Osteoblast (primary cell): ENCODE measurements at places on chromosomes 7 and 10. TPM values are rescaled to one million over a fixed set of nuclear protein-coding genes. Genes with fewer than 3 reads are reported as not detected.

GRCh38 chr7:125572414-125572813 lies 642.8 kb upstream of the POT1 start:
- no peak overlapping the region for H3K27ac ChIP-seq
- H3K4me1 ChIP-seq = no peaks in the 10 kb centered on the region
- H3K27me3 ChIP-seq = no peaks in the 10 kb centered on the region
- H3K4me3 ChIP-seq = no peak overlapping the region
- H3K36me3 ChIP-seq = no peaks in the 10 kb centered on the region

DNA sequence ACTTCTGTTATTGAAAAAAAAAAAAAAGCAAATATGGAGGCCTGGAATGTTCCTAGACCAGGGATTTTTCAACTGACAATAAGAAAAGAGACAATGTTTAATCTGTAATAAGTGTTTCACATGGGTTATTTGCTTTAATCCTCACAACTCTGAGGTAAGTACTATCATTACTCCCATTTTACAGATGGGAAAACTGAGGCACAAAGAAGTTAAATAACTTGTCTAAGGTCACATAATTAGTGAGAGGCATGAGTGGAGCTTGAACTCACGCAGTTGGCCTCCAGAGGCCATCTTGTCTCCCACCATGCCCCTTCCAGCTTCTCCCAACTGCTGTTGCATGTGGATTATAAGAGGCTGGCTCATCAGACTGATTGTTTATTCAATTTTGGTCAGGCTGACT lies 36.6 kb upstream of the CREB5 start:
- H3K36me3 ChIP-seq = no peaks in the 10 kb centered on the region
- H3K4me1 ChIP-seq = no peaks in the 10 kb centered on the region
- no peak overlapping the region for H3K27ac ChIP-seq
- H3K27me3 ChIP-seq = no peaks in the 10 kb centered on the region
- H3K4me3 ChIP-seq = no peak overlapping the region
- DNase-seq = no peak

DNA sequence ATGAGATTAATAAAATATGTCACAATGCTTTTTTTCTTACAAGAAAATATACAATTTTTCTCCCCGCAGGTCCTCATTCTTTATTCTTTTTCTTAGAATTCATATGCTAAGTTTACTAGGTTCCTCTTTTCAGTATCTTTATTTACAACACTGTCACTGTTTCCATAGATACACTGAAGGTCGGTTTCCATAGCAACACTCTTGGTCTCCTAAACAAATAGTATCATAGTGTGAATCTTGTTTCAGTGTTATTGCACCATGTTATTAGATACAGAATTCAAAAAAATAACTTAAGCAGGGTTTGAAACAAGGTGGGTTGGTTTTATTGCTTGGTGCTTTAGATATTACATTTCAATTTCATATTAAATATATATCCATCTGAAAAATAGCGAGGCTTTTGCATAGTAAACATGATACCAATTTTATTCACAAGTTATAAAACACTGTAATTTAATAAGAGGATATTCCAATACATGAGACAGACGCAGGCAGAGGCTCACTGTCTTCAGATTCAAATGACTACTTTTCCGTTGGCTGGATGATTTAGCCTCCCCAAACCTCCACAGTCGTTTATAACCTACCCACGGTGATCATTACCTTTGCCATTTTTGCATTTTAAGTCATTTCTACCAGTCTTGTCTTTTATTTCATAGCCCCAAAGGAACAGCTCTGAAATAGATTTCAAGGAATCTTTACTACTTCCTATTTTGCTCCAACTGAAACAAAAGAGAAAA lies 88.9 kb upstream of the KLF6 start:
- H3K4me3 ChIP-seq = no peak overlapping the region
- peaks cover 24% of the 10 kb centered on the region for H3K4me1 ChIP-seq
- H3K36me3 ChIP-seq = no peaks in the 10 kb centered on the region
- no peak overlapping the region for H3K27ac ChIP-seq

DNA sequence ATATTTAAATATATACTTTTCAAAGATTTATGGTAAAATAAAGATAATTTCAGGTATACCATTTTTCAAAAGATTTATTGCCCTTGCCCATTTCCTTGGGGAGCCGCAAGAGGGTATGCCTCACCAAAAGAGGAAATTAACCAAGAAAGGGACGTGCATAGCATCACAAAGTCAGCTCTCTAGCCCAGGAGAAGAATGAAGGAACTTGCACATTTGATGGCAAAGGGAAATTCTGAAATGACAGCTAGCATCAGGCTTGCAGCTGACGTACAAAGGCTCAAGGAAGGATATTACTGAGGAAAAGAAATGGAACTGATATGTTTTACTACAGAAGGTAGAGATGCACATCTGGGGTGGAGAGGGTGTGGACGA lies 93.6 kb upstream of the RSU1 start:
- no peak for DNase-seq
- H3K4me3 ChIP-seq = no peak overlapping the region
- no peak overlapping the region for H3K27ac ChIP-seq
- peaks cover 14% of the 10 kb centered on the region for H3K4me1 ChIP-seq

NRCAM gene
- total RNA-seq = 0.88 and 2.2 TPM in 2 replicates
